ENCODE measurements at places on chromosomes 7 and 10. TPM values are rescaled to one million over a fixed set of nuclear protein-coding genes. Genes with fewer than 3 reads are reported as not detected.

Gene GIMAP1
- 5.2 TPM for total RNA-seq

Gene TBC1D12
- total RNA-seq = 7.4 TPM

Gene ATOH7
- total RNA-seq = not detected

Gene SEC23IP
- total RNA-seq = 12.6 TPM

Gene CPA2
- total RNA-seq = not detected

Gene GNAI1
- 7.3 TPM for total RNA-seq

Gene MYPN
- total RNA-seq = 233 TPM

Gene ANKRD7
- total RNA-seq = 0.27 TPM

Gene COBL
- total RNA-seq = 82.1 TPM

Gene UTF1
- not detected for total RNA-seq

Gene ADGRA1
- total RNA-seq = not detected

Gene ANKRD61
- not detected for total RNA-seq

Gene LGI1
- 0.33 TPM for total RNA-seq

Gene BEND7
- total RNA-seq = 35.5 TPM

Gene ANKRD2
- 105 TPM for total RNA-seq

Gene JAKMIP3
- 0.67 TPM for total RNA-seq

Gene LIPK
- total RNA-seq = not detected

Gene TUBB8
- total RNA-seq = not detected

Gene ZNF804B
- not detected for total RNA-seq

Gene HOXA2
- not detected for total RNA-seq

Gene TMEM229A
- not detected for total RNA-seq

Gene EGR2
- 1.5 TPM for total RNA-seq

Gene SYCE1
- not detected for total RNA-seq

Gene TAC1
- total RNA-seq = not detected

Gene SUN3
- total RNA-seq = not detected
